GM04503 (cell line): ENCODE measurements at places on chromosomes 1 and 21.
A peak's percentile ranks its signal among the peaks of the same experiment; 100 is the strongest.

DNA sequence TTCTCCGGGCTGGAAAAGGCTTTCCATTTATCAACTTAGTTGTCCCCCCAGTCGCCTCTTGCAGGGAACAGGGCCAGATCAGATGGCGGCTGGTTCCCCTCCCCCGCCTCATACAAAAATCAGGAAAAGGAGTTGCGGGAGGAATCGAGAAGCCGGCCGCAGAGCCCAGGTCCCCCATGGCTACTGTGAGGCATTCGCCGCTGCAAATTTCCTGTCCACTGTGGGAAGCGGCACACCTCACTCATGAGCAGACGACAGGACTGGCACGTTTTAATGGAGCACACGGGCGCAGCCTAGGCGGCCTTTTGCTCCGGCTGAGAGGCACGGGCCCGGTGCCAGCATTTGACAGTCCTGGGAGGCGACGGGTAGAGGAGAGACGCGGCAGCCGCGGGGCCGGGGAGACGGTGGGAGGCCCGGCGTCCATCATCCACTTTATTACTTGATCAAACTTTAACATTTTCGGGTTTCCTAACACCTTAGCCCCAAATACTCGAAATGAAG lies 1.1 kb downstream of the GNG4 start:
- DNase-seq, result no peak

- DNase-seq, result no peak
These were observed 67.3 kb downstream of the RUNX1 start for GRCh38 chr21:34981791-34982190.

DNA sequence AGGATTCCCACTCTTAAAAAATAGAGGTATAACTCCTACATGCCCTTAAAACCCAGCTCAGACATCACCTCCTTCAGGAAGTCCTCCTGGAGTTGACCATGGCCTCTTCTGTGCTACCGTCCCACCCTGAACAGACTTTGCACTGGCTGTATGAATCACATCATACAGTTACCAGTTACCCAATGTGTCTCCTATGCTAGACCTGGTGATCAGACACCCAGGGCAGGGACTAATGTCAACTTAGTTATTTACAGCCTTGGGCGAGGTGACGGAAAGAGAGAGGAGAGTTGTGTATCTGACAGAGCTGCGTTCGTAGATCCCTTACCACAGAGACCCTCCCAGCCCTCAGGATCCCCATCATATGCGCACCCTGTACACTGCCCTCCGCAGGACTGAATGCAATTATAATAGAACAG lies 72.7 kb downstream of the SLC66A1 start:
- no peak for DNase-seq

GRCh38 chr1:183191833-183192232 lies 5.8 kb downstream of the LAMC2 start:
- DNase-seq, result peak; percentile 51

GRCh38 chr1:231971397-231972110 lies 345.0 kb downstream of the DISC1 start:
- DNase-seq, result no peak

- DNase-seq, result no peak
These were observed 4.2 kb downstream of the WNT9A start for GRCh38 chr1:227943381-227944089.

- no peak for DNase-seq
These were observed 57.9 kb downstream of the MIER1 start for GRCh38 chr1:66982561-66983260.

- DNase-seq, result no peak
These were observed 13.6 kb downstream of the POGK start for GRCh38 chr1:166852918-166853317.

- DNase-seq, result no peak
These were observed 43.4 kb upstream of the RHOU start for GRCh38 chr1:228691926-228692325.

GRCh38 chr1:15251857-15252835 lies 5.1 kb downstream of the FHAD1 start:
- DNase-seq, result no peak

DNA sequence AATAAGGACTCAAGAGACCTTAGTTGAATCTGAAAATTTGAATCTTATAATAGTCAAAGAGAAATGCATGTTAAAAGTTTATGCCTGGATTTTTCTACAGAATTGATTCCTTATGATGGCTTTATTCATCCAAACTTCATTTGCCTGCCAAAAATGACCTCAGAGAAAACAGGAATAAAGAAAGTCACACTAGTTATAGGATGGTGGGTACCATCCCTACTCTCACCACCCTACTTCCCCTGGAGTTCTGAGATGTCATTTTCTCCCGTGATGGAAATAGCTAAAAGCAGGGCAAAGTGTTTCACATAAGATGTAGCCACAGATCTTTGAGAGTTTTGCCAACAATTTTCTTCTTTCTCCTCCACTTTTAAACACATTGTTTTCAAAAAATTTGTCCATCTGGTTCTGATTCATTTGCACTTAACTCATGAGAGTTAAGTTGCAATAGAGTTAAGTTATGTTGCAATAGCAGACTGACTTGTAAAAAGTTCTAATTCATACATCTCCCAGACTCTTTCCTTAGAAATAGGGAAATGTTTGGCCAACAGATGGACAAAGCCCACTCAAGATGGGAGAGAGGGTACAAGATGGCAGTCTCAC lies 384.6 kb downstream of the PLPP3 start:
- peak; percentile 81 for DNase-seq

DNA sequence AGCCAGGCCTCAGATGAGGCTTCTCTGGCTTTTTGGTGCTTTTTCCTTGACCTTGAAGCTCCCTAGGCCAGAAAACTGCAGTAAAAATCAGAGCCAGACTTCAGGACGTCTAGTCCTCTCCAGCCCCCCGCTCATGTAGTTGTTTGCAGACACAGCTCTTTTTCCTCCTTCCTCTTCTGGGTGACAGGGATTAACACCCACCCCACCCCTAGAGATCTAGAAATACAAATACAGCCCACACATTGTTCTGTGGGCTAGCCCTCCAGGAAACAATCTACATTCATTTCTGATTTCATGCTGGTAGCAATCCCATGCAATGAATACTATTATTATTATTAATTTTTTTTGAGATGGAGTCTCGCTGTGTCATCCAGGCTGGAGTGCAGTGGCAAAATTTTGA lies 9.9 kb upstream of the CLSTN1 start:
- DNase-seq, result no peak

GRCh38 chr1:244273845-244274619 lies 177.7 kb downstream of the ADSS2 start:
- peak; percentile 87 for DNase-seq

DNA sequence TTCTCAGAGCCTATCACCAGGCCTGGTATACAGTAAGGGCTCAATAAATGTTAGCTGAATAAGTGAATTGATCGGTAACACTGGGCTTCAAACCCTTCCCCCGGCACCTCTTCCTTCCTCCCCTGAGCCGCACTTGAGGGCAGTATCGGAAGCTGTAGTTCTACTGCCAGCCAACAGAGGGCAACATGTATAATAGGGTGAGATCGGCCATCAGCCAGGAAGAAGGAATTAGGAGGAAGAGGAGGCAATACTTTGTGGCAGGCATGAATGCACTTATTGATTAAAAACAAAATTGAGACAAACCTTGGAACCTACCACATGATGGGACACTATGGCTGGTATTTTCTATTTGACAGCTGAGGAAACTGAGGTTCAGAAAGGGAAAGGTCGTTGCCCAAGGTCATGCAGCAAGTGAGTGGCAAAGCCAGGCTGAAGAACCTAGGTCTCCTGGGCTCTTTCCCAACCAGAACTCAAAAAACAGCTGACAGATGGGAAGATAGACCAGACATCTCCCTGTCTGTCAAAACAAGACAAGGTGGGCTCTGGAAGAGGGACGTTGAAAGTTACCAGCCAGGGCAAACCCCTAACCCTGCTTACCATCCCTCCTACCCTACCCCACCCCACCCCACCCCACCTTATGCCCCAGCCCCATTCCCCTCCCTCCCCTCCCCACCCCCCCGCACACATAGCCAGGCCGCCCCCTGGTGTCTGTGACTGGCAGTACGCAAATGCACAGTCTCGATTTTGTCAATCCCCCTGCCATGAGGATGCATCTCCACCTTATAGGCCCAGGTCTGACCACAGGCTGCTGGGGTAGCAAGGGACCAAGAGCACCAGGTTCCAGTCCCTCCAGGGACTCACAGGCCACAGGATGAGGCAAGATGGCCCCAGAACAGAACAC lies 107.3 kb upstream of the RUNX3 start:
- DNase-seq, result no peak

- no peak for DNase-seq
These were observed 130.2 kb downstream of the PRDM2 start for GRCh38 chr1:13830170-13830569.

DNA sequence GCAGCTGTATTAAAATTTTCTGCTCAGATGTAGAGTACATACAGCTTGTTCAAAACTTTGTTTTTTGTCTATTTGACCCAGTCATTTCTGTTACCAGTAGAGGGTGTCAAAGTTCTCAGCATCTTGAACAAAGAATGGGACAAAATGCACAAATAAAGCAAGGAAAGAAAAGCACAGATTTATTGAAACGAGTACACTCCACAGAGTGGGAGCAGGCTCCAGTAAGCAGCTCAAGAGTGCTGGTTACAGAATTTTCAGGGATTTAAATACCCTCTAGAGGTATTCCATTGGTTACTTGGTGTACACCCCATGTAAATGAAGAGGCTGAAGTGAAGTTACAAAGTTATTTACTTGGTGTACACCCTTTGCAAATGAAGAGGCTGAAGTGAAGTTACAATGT lies 8.9 kb upstream of the PRMT6 start:
- DNase-seq, result no peak

DNA sequence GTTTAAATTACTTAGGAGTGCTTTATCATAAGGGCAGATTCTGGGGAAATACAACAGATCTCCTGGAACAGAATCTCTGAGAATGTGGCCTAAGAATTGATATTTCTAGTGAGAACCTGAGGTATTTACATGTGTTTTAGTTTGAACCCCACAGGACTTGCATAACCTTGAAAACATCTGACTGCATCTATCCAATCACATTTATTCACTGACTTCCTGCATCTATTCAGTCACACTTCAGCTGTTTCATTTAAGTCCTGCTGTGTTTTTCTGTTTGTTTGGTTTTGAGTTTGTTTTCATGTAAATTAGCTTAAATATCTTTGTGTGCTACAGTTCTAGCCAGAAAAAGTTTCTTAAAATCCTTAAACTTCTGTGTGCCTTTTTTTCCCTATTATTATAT lies 1260.7 kb downstream of the PLA2G4A start:
- DNase-seq, result no peak

- DNase-seq, result no peak
These were observed 211.6 kb downstream of the LRRC40 start for GRCh38 chr1:69993810-69994209.

DNA sequence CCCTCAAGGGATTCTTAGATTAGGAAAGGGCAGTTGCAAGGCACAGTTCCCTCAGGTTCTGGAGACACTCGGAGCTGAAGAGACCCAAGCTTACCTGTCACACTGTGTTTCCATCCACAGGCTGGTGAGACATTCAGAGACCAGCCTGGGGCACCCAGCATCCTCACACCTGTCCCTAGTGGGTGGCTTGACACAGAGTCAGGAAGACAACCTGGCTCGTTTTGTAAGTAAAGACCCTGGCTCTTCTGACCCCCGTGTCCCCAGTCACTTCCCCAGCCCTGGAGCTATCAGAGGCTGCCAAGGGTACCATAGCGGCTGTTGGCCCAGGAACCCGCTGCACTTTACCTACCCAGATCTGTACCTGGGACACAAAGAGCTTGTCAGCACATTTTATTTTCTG lies 409.8 kb downstream of the MATN1 start:
- no peak for DNase-seq

DNA sequence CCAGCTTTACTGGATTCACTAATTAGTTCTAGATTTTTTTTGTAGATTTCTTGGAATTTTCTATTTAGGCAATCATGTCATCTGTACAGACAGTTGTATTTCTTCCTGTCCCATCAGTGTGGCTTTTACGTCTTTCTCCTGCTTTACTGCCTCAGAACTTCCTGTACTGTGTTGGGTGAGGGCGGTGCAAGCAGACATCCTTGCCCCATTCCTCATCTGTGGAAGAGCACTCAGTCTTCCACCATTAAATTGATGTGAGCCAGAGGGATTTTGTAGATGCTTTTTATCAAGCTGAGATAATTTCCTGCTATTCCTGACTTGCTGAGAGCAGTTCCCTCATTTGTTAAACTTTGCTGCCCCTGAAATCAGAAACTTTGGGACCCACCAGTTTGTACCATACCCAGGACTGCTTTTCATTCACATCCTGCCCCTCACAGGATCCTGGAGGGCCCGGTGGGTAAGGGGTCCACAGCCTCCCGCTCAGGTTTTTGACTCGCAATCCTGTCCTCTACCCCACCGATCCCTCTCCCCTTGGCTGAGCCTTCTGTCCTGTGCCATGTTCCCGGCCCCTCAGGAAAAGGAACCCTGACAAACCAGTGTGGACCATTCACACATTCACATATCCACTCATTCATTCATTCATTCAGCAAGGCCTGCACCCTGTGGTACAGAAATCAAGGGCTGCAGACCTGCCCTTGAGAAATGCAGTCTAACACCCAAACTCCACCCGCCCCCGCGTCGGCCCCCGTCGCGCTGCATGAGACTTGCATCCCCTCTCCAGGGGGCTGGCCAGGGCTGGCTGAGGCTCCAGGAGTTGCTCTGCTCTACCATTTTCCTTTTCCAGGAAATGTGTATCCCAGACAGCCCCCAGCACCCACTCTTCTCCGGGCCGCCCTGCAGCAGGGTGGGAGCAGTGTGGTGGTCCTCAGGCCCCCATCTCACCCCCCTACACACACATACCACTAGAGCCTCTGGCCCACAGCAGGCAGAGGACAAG lies 246.5 kb upstream of the VAMP3 start:
- DNase-seq, result no peak

DNA sequence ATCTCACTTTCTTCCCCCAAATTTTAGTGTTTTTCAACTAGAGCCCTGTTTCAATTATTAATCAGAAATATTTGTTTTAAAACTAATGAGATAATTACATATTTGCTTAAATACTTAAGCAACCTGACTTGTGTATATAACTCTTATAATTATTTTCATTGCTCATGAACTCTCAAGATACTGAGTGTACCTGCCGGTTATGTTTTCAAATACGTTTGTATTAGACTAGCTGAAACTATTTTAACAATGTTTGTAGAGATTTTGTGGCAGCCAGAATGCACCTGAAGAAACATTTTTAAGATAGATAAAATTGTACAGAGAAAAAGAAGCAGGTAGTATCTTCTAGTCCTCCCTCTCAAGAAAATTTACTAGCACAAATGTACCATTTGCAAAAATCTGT lies 140.6 kb upstream of the CXADR start:
- DNase-seq, result no peak

- no peak for DNase-seq
These were observed 67.7 kb downstream of the SSBP3 start for GRCh38 chr1:54338464-54338863.

GRCh38 chr1:181390410-181391077 lies 92.8 kb upstream of the CACNA1E start:
- no peak for DNase-seq
